Activated naive CD4-positive, alpha-beta T cell treated with anti-CD3 and anti-CD28 coated beads, Interleukin-2, amount 50 U/mL, for 16 hours (primary cell): ENCODE measurements at places on chromosomes 12 and 14.
A peak's percentile ranks its signal among the peaks of the same experiment; 100 is the strongest.

DNA sequence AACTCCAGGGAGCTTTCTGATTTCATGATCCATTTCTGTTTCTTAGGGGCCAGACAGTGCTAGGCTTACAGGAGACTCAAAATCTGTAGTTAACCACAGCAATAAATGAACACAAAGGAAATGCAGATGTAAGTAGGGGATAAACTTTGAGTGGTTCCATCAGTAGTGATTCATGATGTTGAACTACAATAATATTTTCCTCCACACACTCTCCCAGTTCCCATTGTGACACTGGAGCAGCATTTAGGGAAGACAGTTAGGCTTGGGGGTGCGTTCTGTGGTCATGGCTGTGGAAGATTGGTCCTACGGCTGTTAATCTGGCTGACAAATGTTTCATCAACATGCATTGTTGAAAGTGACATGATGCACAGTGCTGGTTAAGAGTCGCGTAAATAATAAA is 66.9 kb downstream of the HMGA2 start:
- no peak for DNase-seq

GRCh38 chr12:79517363-79517762 is 173.4 kb downstream of the PAWR start:
- DNase-seq, result no peak

GRCh38 chr12:80033448-80033847 is 65.9 kb upstream of the OTOGL start:
- no peak for DNase-seq

GRCh38 chr12:14802721-14803010 is 612 bp downstream of the WBP11 start:
- no peak for DNase-seq

DNA sequence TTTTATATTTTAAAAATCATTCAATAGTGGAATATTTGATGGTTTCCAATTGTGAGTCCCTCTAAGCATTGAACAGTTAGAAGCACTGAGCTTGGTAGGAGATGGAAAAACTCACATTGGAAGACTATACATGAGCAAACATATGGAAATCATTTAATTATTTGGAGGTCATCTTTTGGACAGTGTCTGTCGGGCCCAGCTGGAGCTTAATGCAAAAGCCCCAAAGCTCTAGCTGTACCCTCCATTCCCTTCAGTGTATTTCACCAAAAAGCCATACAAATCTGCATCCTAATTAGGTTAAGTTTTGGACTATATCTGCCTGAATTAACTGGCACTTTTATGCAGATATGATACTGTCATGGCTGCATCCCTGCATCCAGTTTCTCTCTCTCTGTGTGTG is 365.7 kb downstream of the FLRT2 start:
- no peak for DNase-seq

- DNase-seq, result no peak
These were observed 240.4 kb downstream of the RGS6 start for GRCh38 chr14:72172597-72172996.

DNA sequence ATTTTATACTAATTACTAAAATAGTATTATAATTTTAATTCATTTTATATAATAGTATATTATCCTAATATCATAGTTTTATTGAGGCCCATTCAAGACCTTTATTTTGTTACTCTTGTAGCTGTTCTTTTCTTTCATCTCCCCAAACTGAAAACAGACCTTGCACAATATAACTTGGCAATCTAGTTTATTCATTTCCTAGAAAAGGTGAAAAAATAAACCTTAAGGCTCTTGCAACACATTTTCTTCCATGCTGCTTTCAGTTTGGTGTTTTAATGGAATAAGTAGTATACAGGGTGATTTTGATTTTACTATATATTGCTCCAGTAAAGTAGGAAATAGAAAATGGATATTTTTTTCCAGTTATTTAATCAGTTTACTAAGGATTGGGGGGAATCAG is 174.0 kb downstream of the SLC2A13 start:
- no peak for DNase-seq

GRCh38 chr14:101399737-101400517 is 161.4 kb upstream of the DIO3 start:
- DNase-seq, result no peak

- no peak for DNase-seq
These were observed 22.2 kb downstream of the TMEM63C start for GRCh38 chr14:77203611-77204458.

GRCh38 chr14:81594012-81594411 is 60.4 kb upstream of the SEL1L start:
- DNase-seq, result no peak

DNA sequence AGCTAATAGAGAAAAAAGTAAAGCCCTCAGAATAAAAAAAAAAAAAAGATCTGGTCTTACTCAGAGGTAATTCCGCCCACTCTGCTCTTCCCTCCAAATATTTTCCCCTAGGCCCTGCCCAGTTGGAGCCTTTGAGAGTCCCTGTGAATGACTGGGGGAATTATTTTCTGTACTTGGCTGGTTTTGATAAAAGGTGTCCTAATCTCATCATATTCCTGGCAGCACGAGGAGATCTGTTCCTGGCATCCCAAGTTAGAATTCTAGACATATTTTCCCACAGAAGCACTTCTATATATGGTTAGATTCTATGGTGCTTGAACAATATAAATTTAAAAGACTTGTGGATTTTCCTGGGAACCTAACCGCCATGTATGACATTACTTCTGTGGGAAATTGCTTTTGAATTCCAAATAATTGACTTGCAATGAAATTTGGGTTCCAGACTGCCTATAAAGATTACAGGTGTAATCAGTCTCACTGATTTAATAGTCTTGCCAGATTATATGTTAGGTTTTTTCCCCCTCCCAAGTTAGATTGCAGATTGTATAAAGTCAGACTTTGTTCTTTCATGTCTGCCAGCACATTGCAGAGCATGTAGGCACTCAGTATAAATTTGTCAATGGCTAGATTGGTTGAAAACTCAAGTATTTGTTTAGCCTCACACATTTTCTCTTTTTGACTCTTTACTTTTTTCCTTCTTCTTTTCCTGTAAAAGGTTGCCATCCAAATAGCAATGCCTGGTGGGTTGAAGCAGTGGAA is 12.3 kb downstream of the GPX2 start:
- DNase-seq, result no peak

DNA sequence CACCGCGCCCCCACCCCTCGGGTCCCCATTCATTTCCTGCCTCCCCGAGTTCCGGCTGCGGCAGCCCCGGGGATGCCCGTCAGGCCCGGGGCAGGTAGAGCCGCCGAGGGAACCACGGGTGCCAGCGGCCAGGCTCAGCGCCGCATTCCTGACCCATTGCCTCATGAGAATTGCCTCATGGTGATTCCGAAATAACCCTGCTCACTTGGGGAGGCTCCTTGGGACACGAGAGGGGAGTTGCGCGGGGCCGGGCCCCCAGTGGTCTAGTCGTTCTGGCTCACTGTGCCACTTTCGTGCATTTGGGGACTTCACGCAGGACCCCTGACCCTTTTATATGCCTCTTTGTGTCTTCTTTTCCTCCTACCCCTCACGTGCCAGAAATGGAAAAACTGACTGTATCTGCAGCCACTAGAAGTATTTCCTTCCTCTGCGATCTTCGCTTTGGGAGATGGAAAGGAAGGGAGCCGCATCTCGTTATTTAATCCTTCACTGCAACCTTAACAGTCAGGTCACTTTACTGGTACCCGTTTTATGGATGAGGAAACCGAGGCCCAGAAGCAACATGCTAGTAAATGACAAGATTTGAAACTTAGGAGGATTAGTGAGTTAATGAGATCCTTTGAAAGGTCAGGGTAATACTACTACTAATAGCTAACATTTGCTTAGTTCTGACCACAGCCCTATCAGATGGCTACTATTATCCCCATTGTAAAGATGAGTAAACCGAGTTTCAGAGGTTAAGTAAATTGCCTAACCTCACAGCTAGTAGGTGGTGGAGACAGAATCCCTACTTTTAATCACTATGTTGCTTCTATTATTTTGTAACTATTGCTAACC is 768 bp downstream of the PTPN11 start:
- no peak for DNase-seq

DNA sequence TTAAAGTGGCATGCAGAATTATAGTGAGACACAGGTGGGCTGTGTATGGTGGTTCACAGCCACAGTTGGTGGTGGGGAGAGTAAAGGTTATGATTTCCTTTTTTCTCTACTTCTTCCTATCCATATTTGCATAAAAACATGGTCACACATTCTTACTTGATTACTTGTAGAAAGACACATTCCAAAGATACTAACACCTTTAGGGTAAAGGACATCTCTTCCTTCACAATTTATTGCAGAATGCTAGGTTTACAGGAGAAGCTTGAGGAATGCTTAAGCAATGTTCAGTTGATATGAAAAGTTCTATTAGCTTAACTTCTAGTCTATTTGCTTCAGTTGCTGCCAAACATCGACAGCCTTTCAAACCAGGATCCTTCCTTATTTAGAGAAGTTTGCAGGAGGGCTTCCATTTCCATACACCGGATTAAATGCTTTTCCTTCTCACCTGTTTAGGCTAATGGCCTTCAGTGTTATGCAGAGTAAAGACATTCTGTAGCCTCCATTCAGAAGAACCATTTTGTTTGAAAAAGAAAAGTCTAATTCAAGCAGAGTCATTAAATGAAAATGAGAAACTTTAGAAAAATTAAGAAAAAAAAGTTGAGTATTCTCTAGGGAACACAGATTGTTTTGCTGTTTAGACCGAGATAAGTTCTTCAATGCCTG is 2.6 kb upstream of the PHC1 start:
- DNase-seq, result no peak

DNA sequence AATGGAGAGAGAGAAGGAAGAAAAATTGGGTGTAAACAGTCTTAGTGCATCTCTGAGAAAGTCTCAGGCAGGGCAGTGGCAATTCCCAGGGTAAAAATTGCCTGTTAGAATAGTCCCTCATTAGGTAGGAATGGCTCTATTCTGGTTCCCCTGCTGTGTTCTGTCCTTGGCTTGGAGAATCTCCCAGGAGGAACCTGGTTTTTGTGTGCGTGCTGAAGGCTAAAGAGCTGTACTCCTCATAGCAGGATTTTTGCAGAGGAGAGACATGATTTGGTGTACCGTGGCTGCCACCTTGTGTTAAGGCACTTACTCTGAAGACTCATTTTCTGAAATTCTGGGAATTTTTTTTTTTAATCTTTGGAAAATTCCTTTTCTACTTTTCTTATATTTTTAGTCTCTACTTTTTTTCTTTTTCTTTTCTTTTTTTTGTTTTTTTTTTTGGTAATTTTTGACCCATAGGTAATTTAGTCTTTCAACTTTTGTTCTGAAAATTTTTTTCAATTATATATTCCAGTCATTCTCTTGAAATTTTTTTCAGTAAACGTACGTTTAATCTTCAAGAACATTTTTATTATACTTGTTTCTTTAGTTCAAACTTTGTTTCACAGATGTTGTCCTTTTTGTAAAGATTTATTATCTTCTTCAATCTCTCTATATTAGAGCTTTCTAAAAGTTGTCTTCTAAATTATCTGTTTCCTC is 63.8 kb downstream of the FBXO33 start:
- DNase-seq, result no peak

- DNase-seq, result no peak
These were observed 68.7 kb downstream of the RGS6 start for GRCh38 chr14:72000907-72001306.

DNA sequence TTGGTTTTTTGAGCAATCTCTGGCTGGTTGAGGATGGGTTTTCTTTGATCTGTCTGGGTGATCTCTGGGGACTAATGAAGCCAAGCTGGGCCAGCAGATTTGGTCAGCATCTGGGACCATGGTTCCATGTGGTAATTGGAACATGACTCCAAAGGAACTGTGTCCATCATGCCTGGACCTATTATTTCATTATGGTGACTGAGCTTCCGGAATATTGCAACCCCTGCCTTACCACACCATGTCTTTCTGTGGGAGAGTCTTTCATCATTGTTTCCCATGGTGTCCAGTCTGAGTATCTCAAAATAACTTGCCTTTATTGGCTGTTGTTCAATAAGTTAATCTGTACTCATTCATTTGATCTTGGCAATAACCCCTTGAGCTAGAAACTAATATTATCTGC is 624.9 kb upstream of the TBX3 start:
- DNase-seq, result no peak

- no peak for DNase-seq
These were observed 5.0 kb downstream of the BTBD6 start for GRCh38 chr14:105253329-105253682.

- DNase-seq, result peak; percentile 39
These were observed 4.5 kb downstream of the DHH start for GRCh38 chr12:49089821-49090773.

DNA sequence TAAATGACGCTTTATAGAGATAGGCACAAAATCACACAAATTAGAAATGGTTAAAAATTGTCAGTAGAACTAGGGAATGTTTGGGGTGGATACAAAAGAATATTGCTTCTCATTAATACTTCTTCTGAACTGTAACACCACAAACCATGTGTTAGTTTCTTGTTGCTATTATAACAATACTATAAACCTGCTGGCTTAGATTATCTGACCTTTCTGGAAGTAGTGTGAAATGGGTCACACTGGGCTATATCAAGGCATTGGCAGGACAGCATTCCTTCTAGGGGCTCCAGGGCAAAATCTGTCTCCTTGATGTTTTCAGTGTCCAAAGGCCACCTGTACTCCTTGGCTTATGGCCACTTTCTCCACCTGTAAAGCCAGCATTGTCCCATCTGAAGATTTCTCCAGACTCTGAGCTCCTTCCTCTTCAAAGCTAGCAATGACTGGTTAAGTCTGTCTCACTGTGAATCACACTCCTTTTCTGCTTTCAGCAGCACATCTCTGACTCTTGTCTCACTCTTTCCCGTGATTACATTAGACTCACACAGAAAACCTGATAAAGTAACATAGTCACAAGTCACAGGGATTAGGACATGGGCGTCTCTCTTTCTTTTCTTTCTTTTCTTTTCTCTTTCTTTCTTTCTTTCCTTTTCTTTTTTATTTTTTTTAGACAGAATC is 86.3 kb downstream of the SLC15A4 start:
- DNase-seq, result no peak

- no peak for DNase-seq
These were observed 154.0 kb downstream of the KCNA5 start for GRCh38 chr12:5197656-5198055.

- no peak for DNase-seq
These were observed 319.5 kb downstream of the PAWR start for GRCh38 chr12:79371226-79371625.

- no peak for DNase-seq
These were observed 3.8 kb downstream of the MCRS1 start for GRCh38 chr12:49563951-49564685.

DNA sequence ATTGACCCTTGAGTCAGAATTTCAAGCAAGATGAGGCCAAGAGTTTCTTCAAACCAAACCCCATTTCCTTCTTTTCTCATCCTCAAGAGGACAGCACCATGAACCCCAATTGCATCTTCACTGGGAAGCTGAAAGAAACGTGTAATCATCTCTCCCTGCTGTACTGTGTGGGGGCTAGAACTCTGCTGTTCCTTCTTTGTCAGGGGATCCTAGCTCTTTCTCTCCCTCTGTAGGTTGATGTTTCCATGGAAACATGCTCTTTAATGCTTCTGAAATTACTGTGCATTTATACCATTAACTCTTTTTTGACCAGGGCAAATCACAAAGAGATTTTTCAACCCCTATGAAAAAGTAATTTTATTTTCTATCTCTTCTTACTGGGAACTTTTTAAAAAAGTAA is 295.1 kb downstream of the GRIN2B start:
- DNase-seq, result no peak
